ENCODE measurements at places on chromosomes 6 and 20.

- DNase-seq = no peak
Measured at GRCh38 chr20:24633521-24633920, 164.1 kb downstream of the SYNDIG1 start.

DNA sequence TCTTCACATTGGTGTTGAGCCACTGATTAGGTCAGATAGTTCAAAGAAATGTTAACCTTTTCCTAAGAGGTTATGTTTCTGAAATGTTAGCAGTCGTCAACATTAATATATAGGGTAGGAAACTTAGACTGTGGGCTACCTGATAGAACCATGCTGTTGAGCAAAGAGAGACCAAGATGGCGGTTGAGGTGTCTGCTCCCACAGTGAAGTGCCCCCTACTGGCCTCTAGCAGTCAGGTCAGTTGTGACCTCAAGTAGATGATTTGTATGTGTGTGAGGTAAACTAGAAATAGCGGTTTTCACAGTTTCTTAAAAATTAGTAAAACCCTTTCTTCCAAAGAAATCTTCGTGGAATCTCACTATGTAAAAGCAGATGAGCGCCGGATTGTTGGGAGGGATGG is 40.3 kb downstream of the MTHFD1L start:
- DNase-seq = no peak

DNA sequence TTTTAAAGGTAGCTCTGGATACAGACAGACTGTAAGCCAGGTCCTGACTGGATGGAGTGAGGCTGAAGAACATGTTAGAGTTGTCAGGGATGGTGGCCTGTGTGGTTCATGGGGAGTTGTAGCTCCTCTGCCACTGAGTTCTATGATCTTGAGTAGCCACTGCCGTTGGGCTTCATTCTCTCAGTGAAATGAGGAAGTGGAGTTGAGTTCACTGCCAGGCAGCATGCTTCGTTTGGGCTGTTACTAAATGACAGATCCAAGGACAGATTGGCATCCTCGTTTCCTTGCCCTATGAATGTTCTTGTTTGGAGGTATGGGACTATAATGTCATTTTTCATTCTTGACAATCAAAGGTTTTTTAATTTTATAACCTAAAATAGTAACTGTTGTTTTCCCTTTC is 37.2 kb downstream of the SCAND1 start:
- DNase-seq = no peak

DNA sequence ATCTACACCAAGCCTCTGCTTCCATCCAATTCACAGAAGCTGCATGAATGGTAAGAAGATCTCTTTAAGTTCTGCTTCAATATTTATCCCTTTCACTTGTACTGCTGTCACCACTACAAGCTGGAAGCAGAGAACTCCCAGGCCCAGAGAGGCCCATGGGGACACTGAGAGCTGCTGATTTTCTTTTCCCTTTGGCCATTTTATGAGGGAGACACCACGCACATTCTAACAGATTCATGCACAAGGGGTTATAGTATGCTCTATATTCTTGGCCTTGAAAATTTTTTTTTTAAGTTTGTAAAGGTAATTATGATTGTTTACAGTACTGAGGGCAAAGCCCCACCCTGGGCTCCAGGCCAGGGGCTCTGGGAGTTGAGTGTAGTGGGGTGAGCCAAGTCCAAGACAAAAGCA is 88.4 kb downstream of the MYB start:
- no peak for DNase-seq

DNA sequence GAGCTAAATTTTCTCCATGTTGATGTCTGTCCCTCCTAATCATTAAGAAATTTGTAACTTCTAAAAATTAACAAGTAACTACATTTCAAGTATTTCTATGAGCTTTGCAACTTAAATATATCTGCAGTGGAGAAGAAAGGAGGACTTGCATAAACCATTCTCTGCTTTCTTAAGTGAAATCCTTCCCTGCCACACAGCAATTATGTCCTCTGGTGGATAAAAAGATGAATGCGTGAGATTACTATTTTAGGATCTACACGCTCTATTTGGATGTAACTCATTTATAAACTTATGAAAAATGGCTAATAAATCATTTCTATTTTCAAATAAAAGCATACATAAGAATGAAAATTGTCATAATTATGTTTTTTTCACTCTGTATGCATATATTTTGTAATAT is 338.0 kb upstream of the PTCHD4 start:
- DNase-seq = no peak

DNA sequence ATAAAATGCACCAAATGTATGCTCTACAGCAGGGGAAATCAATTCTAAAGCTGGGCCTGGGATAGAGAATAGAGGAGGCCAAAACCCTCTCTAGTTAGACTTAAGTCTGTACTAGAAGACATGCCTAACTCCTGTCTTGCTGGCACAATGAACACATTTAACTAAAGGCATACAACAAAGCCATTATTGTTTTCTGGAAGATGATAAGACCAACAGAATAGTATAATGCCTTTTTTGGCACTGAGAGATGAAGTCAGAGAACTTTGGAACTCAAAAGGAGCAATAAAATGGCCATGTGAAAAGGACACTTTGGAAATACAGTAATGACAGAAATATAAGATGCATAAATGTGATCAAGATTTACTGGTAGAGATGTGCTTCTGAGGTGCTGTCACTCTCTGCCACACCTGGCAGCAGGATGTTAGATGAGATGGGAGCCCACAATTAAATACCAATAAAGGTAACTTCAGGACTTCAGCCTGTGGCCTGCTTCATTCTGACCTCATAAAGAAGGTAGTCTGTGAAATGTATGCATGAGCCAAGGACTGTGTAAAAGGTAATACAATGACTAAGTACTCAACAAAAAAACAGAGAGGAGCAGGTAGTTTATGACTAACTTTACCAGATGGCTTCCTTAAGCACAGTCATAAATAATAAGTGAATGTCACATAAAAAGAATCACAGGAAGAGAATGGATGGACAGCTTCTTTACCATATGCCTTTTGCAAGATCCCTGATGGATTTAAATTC is 333.4 kb downstream of the BCKDHB start:
- DNase-seq = no peak

DNA sequence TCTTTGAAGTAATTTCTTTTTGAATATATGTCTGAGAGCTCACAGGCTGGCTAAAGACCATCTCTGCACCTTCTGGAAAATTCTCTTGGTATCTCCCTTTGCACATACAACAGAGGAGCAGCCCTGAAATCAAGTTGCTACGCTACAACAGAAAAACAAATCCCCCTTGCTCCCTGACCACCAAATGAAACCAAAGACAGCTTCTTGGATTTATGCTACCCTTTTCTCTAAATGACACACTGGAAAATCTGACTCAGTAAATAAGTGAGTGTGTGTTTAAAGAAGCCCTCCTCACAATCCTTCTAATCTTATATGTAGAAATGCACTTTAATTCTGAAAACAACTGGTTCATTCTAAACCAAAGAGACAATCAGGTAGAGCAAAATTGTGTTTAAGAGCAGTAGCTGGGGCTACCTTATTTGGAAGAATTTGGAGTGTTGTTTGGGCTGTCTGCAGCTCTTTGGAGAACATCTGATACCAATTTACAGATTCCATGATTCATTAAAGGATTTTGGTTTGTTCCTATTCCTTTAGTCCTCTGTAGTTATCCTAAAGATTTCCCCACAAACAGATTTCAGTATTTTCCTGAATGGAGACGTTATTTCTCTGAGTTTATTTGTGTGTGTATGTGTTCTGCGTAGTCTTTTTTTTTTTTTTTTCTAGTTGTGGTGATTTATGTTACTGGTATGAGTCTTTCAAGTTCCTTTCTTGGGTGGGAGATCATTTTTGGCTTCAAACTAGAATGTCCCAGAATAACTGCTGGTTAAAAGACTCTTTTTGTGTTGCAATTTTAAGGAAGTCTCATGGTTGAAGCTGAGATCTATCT is 36.4 kb upstream of the UTRN start:
- DNase-seq = no peak

DNA sequence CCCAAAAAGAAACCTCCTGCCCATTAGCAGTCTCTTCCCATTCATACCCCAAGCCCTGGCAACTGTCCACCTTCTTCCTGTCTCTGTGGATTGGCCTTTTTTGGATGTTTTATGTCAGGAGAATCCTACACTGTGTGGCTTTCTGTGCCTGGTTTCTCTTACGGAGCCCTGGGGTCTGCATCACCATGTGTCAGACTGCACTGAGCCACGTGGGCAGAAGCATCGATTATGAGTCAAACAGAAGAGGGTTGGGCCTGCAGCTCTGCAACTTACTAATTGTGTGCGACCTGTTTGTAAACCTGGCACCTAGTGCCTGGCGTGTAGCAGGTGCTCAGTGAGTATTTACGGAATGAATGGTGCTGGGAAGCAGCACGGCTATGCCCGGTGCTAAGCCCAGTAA is 62.6 kb downstream of the IGF2R start:
- no peak for DNase-seq

DNA sequence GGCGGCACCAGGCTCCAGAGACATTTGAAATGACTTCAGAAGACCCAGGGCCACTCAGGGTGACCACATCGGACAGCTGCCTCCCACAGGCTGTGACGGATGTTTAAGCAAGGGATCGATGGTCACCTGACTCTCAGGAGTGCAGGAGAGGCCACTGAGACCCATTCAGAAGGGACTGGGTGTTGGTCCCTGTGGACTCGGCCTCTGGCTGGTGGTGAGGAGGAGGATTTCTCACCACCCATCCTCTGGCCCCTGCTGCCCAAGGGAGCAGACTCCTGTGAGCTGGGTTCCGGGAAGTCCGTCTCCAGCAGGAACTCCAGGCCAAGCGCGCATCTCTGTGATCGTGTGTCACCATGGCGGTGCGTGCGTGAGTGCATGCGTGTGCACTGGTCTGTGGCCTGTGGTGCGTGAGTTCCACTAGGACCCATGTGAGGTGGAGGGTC is 25.5 kb downstream of the NPEPL1 start:
- DNase-seq = no peak

- DNase-seq = no peak
Measured at GRCh38 chr6:70413992-70414494, 735 bp downstream of the FAM135A start.

DNA sequence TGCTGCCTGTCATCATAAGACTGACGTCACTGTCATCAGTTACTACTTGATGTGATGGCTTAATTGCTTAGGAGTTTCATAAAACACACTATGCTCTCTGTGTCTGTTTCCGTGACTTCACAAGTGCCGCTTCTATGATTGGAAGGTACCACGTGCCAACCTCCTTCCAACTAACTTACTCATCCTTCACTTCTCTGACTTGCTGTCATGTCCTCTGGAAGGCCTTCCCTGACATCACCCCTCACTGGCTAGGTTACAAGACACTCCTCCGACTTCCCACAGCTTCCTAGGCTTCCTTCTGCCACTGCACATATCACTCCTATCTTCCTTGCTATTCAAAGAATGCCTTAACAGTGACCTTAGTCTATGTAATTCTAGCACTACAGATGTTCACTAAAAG is 20.4 kb downstream of the SERINC3 start:
- DNase-seq = no peak

DNA sequence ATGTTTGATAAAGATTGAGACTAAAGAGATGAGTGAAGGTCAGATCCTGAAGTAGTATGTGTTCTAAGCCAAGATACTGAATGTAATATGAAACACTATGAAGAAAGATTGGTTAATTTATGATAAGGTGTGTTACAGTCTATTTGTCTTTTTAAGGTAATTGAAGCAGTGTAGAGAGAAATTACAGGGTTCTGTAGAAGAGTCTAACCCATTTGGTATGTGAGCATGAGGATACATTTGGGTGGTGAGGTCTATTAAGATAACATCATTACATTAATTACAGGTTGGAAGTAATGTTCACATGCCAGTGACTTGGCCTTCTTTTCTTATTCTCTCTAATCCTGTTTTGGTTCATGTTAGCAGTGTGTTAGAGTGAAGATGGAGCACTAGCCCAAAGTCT is 61.4 kb downstream of the AFDN start:
- no peak for DNase-seq

DNA sequence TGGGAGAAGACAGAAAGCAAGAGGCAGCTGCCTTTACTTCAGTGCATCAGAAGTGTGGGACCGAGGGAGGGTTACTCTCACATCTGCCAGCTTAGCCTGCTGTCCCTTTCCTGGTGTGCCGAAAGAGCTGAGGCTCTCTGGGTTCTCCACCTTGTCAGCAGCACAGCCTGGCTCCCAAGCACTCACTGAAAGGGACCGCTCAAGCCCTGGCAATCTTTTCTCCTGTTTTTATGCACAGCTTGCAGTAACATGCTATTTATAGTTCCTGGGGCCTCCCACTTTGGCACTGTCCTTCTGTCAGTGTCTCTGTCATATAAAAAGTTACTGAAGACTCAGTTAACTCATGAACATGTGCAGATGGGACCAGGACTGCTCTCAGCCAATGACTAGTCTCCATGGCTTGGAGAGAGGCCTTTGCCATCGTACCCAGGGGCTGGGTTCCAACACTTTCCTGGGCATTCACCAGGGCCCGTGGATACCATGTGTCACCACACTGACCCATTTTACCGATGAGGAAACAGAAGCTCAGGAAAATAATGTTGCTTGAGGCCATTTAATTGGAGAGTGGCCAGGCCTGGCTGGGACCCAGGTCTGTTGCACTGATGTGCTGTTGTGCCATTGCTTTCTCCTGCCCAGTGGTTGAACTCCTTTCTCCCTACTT is 46.2 kb downstream of the PANK2 start:
- DNase-seq = no peak

GRCh38 chr20:9574181-9574580 is 59.8 kb downstream of the LAMP5 start:
- no peak for DNase-seq

GRCh38 chr6:51535327-51535726 is 552.1 kb downstream of the PKHD1 start:
- no peak for DNase-seq

GRCh38 chr6:113860181-113860955 is 3.2 kb downstream of the MARCKS start:
- no peak for DNase-seq

DNA sequence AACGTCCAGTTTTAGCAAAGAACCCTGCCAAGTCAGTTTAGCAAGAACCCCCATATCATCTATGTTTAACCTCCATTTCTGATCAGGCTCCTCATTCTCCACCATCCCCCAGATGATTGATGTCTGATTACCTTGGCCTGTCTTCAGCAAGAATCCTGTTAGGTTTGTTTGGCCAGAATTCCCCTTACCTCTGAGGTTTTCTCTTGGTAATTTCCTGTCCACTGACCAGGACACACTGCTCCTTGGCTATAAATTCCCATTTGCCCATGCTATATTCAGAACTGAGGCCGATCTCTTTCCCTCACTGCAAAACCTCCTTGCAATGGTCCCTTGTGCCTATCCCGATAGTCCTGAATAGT is 27.0 kb downstream of the ZNF311 start:
- no peak for DNase-seq

GRCh38 chr20:36861875-36862801 is 13.8 kb upstream of the TLDC2 start:
- no peak for DNase-seq

DNA sequence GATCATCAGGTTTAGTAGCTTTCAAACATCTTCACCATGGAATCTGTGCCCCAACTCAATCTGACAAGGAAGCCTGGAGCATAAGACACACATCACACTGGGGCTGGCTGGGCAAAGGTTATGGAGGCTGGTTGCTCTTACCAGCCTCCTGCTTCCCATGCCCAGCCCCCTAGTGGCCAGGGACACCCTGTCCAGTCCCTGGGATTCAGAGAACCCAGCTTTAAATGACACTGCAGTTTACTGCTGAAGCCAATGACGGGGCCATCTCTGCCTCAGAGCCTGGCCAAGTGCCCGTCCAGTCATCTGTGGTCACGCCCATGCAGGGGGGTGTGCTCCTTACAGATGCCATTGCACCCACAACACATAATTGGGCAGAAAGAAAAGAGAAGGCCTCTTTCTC is 272.9 kb downstream of the SMOC2 start:
- no peak for DNase-seq

Measured in stimulated activated CD8-positive, alpha-beta memory T cell treated with anti-CD3 and anti-CD28 coated beads, Interleukin-7, amount 100 ng/mL, for 48 hours (primary cell).